ENCODE measurements at places on chromosomes 7 and 10. TPM values are rescaled to one million over a fixed set of nuclear protein-coding genes. Genes with fewer than 3 reads are reported as not detected.

- peak; percentile 94 for DNase-seq
These were observed at the start of gene ADAM22 for GRCh38 chr7:87933953-87934698. Gene ADAM22 (plus strand): TSS chr7:87934251. CDS start chr7:87934466, 215 bp downstream.

- DNase-seq: no peak
These were observed 150.0 kb upstream of the LAMB4 start for GRCh38 chr7:108280136-108280535.

- peak; percentile 6 for DNase-seq
These were observed 56.2 kb upstream of the SEPHS1 start for GRCh38 chr10:13404305-13404759.

DNA sequence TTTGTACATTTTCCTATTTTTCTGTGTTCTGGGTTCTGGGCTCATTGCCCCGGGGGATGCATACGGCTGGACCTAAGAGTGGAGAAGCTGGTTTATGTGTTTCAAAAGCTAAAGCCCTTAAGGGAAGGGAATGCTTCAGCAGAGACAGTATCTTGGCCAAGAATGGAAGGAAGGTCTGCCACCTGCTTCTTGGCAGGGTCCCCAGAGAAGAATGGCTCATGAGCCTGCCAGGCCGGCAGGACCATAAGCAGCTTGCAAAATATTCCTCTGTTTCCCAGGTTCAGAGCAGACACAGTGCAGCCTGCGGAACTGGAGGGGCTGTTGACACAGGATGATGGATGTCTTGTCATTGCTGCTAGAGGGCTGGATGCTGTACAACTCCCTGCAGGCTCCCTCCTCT, 7.8 kb upstream of the ABHD11 start:
- no peak for DNase-seq

- no peak for DNase-seq
These were observed 90.2 kb downstream of the GPR85 start for GRCh38 chr7:112996331-112996871.

GRCh38 chr7:26485367-26485934, 193.8 kb downstream of the SNX10 start:
- no peak for DNase-seq

- DNase-seq: no peak
These were observed 39.0 kb downstream of the SMNDC1 start for GRCh38 chr10:110265573-110266193.

GRCh38 chr7:149883452-149883861, 9.7 kb downstream of the ATP6V0E2 start:
- DNase-seq: peak; percentile 84

DNA sequence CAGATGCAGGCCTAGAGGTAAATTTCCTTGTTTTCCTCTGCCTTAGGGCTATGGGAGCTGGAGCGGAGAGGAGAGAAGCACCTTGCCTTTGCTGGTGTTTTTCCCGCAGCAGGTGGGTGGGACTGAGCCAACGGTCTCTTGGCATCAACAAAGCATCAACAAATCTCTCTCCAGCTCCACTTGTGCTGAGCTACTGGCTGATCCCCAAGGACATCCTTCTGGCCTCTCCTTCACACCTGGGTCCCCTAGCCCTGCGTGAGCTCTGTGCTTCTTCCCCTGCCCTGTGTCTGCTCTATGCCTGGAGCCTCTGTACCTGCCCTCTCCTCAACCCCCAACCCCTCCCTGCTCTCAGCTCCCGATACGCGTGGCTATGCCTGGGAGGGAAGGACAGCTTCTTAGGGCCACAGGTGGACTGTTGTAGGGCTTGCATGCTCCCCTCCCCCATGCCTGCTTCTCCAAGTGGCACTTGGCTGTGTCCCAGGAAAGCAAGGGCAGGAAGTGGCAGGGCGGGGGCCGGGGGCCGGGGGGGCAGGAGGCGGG, 3.2 kb upstream of the CLDN4 start:
- DNase-seq: peak; percentile 82

DNA sequence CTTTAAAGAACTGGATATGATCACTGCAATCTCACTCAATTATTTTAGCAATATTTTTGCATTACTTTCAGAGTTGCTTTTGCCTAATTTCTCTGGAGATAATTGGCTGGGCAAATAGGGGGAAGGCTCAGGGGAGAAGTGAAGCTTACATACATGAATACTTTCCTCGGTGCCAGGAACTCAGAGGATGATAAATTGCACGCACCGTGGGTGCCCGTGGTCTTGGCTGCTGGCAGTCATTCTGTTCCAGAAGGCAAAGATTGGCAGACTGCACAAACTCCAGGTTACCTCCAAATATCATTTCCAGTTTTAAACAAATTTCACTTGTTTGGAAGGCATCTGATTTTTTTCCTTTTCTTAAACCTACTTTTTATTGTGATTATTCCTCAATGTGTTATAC, 197.8 kb upstream of the TMEM72 start:
- no peak for DNase-seq

DNA sequence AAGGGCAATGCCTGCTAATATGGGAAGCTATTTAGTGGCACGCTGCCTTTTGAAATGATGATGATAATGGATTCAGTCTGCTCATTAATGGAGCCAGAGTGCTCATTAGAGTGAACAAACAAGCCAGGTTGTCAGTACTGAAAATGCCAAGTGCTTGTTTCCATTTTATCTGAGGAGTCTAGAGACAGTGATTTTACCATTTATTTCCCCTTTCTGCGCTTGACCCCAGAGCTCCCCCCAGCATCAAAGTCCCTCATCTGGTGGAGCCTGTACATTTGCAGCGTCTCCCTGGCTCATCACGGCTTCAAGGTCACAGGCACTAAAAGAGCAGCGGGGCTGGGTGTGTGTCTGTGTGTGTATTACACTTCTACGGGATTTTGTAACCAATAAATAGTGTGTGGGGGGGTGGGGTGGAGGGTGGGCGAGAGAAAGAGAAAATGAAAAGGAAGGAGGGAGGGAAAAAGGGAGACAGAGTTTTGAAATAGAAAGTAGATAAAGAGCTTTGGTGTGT, 553.8 kb downstream of the TFEC start:
- no peak for DNase-seq

GRCh38 chr7:110835218-110835617, 255.7 kb upstream of the LRRN3 start:
- DNase-seq: no peak

DNA sequence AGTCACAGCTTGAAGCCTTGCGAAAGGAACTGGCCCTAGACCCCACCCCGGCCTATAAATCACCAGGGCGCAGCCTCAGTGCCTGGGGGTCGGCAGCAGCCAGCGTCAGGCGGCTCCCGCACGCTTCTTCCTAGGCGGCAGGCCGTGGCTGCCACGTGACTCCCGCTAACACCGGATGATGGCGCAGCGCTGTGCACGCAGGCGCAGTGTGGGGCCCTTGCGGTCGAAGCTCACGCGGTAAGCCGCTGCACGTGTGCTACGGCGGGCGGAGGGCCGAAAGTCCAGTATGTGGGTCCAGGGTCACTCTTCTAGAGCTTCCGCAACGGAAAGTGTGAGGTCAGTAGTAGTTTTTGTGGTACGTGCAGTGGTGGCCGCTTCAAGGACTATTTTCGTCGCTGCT, at the start of gene STK31:
Gene STK31 (plus strand): TSS at position 220 of the 400 bp plus-strand sequence. CDS start 67 bp downstream, at position 287.
- no peak for DNase-seq

DNA sequence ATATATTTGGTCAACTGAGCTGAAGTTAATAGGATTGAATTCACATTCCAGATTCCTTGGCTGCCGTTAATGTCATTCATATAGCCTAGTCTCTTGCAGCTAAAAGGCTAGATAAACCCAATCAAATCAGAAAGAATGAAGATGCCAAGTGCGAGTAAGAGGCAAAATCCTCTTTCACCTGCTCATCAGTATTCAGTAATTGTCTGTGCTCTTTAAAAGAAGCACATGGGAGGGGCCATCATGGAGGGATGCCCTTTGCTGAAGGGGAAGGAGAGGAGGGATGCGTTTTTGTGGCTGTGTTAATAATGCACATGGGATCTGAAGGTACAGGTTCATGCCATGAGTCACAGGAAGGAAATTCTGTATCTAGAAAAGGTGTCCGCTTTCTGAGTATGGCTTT, 232.2 kb downstream of the TMEM178B start:
- peak; percentile 17 for DNase-seq

The GHRHR gene
- total RNA-seq: not detected

The CALML3 gene
- total RNA-seq: not detected

The ENTPD1 gene
- total RNA-seq: 0.06 TPM
